ENCODE measurements at places on chromosomes 4 and X.
A peak's percentile ranks its signal among the peaks of the same experiment; 100 is the strongest.

- no peak for DNase-seq
Observed at GRCh38 chrX:74065831-74066390, 238.1 kb upstream of the ZCCHC13 start.

DNA sequence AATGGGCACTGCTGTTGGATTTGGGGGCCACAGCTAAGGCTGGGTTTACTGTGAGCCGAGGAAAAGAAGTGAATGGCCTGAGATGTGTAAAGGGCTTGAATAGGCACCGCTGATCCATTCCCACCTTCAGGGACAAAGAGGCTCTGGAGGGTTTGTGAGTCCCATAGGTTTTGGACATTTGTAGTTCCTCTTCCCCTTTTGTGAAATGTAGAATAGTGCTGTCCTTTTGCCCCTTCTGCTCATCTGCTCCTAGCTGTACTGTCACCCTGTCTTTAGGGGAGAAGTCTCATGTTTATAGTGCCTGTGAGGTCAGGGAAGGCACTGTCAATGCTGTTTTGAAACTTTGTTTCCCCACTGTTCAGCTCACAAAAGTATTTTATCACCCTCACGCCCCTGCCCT, 26.4 kb upstream of the CLCN4 start:
- DNase-seq: no peak

GRCh38 chrX:22968494-22968893, 31.3 kb upstream of the DDX53 start:
- no peak for DNase-seq

- DNase-seq: no peak
Observed at GRCh38 chr4:2941138-2942036, 21.8 kb downstream of the NOP14 start.

DNA sequence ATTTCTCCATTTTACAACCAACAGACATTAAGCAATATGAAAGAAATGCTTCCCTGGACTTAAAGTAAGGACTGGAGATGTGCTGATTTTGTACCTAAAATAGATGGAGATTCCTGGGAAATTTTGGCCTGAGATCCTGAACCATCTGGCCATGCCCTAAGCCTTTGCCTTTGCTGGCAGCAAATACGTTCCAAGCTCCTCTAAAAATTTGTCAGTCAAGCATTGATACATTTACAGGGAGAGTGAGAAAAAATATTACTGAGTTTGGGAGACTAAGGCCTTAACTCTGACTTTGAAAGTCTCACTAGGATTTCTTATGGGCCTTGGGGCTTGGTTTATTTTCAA, 63.9 kb downstream of the FHDC1 start:
- no peak for DNase-seq

GRCh38 chrX:148380650-148381561, 119.5 kb upstream of the AFF2 start:
- peak; percentile 72 for DNase-seq

GRCh38 chr4:173707658-173708419, 177.8 kb upstream of the HAND2 start:
- no peak for DNase-seq

DNA sequence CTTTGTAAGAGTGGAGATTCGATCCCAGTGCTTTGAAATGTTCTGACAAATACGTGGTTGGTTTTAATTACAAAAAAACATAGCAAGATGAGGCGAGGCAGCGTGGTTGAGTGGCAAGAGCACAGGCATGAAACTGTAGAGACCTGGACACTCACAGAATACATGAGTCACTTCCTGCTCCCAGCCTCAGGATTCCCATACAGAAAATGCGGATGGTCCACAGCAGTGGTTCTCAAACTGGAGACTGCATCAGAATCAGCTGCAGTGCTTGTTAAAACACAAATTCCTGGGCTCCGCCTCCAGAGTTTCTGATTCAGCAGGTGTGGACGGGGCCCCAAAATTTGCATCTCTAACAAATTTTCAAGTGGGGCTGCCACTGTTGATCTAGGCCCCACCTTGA, 10.1 kb downstream of the OTOP1 start:
- no peak for DNase-seq

GRCh38 chr4:132593717-132594400, 555.2 kb upstream of the PCDH10 start:
- no peak for DNase-seq

- no peak for DNase-seq
Observed at GRCh38 chr4:101198682-101199339, 148.5 kb downstream of the PPP3CA start.

DNA sequence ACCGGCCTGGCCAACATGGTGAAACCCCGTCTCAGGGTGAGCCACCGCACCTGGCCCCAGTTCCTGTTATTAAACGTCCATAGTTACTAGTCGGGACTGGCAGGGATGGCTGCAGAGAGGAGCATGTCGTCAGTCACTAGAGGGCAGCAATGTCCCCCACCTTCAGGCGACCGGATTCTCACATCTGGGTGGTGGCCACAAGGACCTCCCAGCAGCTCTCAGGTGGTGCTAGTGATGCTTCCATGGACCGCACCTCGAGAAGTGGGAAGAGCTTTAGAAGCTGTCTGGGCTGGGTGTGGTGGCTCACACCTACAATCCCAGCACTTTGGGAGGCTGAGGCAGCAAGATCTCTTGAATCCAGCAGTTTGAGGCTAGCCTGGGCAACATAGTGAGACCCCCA, 13.3 kb upstream of the IL3RA start:
- DNase-seq: peak; percentile 78

DNA sequence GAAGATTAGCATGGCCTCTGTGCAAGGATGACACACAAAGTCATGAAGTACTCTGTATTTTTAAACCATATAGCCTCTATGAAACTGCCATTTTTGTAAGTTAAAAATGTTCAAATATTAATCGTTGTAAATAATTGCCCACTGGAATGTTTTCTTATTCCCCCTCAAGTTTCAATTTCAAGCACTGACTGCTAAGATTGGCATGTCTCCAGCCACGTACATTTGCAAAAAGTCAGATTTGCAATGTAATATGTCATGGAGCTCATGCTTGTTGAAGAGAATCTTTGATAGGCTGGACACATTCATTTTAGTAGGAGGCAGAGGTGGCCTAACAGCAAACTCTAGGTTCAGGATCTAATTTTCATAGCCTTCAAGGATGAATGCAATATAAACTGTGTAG, 124.7 kb downstream of the CBR4 start:
- no peak for DNase-seq

DNA sequence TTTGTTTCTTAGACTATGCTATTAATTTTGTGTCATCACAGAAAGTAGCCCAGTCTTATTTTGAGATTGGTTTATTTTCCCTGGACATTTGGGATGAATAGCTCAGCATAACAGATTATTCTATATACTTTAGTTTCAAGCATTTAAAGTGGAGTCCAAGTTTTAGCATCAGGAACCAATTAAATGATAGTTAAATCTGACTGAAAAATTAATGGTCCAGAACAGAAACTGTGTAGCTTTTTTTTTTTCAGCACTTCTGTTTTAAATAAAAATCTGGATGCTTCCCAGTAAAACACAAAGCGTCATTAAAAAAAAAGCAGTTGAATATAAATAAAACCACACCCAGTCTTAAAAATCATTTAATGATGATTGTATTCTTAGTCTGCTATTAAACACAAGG, 59.4 kb upstream of the PITX2 start:
- no peak for DNase-seq

- DNase-seq: no peak
Observed at GRCh38 chrX:18855919-18856644, 127.8 kb downstream of the PHKA2 start.

DNA sequence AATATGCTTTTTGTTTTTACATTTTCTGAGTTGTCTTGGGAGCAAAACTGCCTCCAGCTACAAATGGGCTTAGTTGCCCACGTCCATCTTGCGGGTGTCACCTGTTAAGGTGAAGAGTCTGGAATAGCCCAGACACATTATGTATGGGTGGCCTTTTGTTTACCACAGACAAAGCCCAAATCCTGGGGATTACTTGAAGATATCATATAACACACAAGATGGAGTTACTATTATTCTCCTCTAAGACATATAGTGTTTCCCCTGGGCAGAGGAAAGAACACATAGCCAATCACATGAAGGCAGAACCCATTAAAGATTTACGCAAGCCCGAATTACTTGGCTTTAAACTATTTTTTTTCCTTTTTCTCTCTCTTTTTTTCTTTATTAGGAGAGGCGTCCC, 625.6 kb upstream of the FAM241A start:
- no peak for DNase-seq
